C1 segment of cervical spinal cord (tissue), 14 donors: ENCODE measurements at places on chromosomes 13 and 19.
A peak's percentile ranks its signal among the peaks of the same experiment; 100 is the strongest.

- DNase-seq = no peak
Measured at GRCh38 chr13:18948012-18948663, 233.5 kb downstream of the TUBA3C start.

- no peak for DNase-seq
Measured at GRCh38 chr13:33394294-33394932, 108.9 kb upstream of the STARD13 start.

GRCh38 chr19:1651568-1652291 is 685 bp downstream of the TCF3 start:
- no peak for DNase-seq

- DNase-seq = no peak
Measured at GRCh38 chr19:48495396-48495795, 16.2 kb downstream of the LMTK3 start.

DNA sequence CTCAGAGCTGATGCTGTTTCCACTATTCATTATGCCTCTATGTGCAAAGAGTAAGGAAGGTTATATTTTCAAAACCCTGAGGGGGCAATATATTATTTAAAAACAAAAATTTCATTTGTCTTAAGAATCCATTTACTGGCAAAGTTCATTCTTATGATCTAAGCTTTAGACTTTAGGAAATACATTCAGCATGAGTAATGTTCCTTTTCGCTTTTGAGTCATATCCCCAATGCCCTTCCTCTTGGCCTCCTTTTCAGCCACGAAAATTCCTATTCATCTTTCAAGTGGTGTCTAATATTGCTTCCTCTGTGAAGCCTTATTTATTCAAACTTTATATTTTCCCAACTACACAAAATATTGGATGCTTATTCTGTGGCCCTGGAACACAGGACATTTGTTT is 1317.0 kb downstream of the PCDH9 start:
- no peak for DNase-seq

- peak; percentile 87 for DNase-seq
Measured at GRCh38 chr19:14090509-14091080, at the start of gene SAMD1. Gene SAMD1, minus strand, starts transcription at chr19:14090751.
